Activated naive CD4-positive, alpha-beta T cell treated with anti-CD3 and anti-CD28 coated beads, Interleukin-2, amount 50 U/mL, for 72 hours (primary cell): ENCODE measurements at places on chromosomes 12 and 14.

- no peak for DNase-seq
Measured at GRCh38 chr14:50541159-50541567, 8.8 kb upstream of the MAP4K5 start.

DNA sequence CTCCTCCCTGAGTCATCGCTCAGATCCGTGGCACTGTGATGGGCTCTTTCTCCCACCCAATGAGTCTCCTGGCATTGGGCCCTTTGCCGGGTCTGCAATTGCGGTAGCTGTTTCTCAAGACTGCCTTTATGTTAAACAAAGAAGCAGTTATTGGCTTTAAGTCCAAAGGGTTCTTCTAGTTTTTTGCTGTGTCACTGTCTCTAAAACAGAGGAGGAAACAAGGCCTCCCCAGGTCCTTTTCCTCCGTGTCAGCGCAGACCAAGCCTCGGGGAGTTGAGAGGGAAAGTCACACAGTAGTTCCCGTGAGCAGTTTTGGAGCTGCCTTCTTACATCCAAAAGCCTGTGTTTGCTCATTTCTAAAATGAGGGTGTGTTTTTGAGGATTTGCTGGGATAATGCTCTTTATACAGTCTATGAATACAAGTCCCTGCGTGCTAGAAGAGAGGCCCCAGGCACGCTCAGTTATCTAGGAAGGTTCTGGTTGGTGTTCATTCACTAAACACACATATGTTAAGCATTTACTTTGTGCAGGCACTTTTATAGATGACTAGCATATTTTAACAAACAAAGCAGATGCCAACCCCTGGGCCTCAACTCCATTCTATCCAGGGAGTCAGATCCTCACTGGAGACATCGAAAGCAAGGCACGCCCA is 126.0 kb upstream of the PZP start:
- DNase-seq: no peak

DNA sequence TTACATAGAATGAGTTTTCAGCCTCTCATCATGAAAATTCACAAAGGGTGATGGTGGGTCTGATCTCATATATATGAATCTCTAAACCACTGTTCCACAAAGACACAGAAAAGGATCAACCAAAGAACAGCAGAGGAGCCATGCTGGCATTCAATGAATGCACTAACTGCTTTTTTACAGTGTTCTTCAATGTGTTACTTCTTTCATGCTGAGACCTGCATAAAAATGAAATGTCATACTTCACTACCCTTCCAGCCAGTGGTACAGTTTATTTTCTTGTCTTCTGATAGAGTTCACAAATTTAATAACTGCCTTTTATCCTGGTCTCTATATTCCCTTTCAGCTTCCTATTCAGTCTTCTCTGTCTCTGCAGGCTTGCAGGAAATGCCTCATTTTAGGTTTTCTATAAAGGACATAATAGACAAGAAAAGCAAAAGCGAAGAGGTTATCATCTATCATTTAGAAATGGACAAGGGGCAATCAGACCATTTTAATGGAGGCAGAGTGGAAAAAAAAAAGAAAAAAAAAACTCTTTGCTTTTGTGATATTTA is 836.7 kb upstream of the FOXG1 start:
- no peak for DNase-seq

DNA sequence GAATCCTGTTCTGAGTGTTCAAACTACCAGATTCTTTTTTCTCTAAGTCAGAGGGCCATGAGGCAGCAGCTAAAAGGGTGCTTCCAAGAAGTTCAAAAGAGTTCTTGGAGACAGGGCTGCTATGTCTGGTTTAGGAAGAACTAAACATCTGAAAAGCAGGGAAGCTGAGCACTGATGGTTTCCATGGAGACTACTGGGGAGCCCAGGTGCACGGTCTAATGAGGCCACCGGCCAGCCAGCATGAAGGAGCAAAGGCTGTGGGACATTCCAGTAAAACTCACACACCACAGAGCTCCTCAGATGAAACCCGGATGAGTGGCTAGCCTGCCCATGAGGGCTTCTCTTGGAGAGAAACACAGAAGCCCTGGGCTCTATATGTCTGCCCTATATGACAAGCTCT is 97.3 kb downstream of the KCNK10 start:
- DNase-seq: no peak

DNA sequence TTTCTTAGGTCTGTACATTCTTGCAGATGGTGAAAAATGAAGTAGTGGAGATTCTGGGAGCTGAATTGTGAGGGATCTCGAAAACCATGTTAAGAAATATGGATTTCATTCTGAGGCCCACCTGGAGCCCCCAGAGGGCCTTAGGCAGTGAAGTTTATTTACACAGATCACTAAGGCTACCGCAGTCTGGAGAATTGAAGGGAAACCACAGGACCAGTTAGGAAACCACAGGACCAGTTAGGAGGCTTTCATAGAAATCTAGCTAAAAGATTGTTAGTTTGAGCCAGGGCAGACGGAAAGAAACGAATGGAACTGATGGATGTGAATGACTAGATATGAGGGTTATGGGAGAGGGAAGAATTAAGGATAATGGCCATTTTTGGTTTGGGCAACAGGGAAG is 7.2 kb downstream of the CBLN3 start:
- no peak for DNase-seq

GRCh38 chr14:102726191-102726949 is 50.9 kb upstream of the TRAF3 start:
- DNase-seq: no peak

- no peak for DNase-seq
Measured at GRCh38 chr12:106527356-106527755, 55.4 kb upstream of the RFX4 start.
